H1 (cell line): ENCODE measurements at places on chromosomes 7 and 10.

- no peak for DNase-seq
These were observed 494 bp upstream of the RHBDD2 start for GRCh38 chr7:75878312-75878768.

- DNase-seq, result no peak
These were observed 68.9 kb downstream of the PTPRZ1 start for GRCh38 chr7:121941830-121942229.

DNA sequence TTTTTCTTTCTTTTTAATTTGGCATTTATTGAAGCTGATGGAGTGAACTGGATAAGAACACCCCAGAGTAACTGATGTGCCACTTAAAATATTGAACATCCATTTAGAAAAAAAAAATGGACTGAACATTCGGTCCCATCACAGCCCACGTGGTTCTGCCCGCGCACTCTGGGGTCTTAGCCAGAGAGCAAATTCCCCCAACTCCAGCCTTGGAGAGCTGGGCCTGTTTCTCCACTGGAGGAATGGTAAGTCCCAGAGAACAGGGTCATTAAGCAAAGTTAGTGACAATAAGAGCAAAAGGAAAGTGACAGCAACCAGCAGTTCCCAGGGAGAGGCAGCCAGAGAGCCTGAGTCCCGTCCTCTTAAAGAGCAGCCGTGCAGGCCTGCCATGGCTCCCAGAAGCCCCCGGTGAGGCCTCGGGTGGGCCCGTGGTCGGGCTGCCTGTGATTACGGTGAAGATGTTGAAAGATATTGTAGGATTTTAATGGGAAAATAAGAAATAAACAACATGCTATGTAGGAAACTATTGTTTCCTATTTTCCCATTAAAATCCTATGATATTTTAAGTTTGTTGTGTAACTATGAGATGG, 487.9 kb upstream of the MKI67 start:
- DNase-seq, result no peak

DNA sequence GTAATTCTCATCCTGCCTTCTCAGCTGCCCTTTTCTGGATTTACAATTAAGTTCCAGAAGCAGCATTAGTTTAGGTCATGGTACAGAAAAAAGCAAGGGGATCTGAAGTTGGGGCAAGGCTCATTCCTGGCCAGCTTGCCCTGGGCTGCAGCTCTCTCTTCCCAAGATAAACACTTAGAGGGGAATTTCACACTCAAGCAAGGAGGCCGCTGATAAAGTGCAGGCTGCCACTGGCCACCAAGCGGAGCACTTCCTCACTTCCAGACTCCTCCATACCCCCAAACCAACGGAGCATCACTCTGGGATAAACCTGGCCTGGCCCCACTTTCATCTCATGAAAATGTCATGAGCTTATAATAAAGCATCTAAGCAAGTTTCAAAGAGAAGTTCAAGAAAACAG, 445.5 kb upstream of the MKI67 start:
- DNase-seq, result no peak

DNA sequence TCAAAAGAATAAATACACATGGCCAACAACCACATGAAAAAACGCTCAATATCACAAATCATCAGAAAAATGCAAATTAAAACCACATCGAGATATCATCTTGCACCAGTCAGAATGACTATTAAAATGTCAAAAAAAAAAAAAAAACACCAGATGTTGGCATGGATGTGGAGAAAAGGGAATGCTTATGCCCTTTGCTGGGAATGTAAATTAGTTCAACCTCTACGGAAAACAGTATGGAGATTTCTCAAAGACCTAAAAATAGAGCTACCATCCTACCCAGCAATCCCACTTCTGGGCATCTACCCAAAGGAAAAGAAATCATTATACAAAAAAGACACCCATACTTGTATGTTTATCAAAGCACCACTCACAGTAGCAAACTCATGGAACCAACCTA, 45.0 kb upstream of the DIP2C start:
- DNase-seq, result no peak

- DNase-seq, result no peak
These were observed 6.9 kb downstream of the NRBF2 start for GRCh38 chr10:63140077-63140476.

DNA sequence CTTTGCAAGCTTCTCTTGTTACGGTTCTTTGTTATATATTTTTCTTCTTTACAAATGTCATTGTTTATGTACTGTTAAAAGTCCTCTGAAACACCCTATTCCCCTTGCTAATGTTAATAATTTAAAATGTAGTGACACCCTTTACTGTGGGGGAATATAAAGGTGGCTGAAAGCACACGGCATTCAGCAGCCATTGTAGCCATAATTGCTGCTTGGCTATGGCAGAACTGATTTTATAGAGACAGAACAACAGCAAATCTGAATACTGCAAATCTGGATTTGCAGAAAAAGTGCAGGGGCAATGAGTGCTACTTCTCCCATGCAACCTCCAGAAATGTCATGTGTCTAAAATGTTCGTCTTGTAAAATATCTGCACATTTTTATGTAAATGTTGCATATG, 3.7 kb upstream of the WASL start:
- no peak for DNase-seq

- no peak for DNase-seq
These were observed 200.6 kb downstream of the GLRX3 start for GRCh38 chr10:130336617-130337304.

- no peak for DNase-seq
These were observed 17.0 kb upstream of the ECHDC3 start for GRCh38 chr10:11724938-11725776.

GRCh38 chr10:62655337-62655994, 149.1 kb upstream of the ADO start:
- no peak for DNase-seq

DNA sequence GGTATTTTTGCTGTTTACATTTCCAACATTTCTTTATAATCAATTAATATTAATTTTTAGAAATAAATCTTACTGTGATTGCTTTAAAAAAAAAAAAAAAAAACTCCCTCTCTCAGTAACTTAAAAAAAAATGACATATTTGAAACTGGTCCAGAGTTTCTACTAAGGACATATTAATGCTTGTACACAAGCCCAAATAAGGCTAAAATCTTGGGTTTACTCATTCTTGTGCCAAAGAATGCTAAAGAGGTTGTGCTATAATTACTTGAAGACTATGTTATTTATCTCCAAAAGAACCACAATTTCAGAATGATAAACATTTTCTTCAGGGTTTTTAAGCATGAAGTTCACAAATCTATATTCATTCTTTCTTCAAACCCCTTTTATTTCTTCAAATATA, 39.4 kb upstream of the PHF14 start:
- DNase-seq, result no peak

DNA sequence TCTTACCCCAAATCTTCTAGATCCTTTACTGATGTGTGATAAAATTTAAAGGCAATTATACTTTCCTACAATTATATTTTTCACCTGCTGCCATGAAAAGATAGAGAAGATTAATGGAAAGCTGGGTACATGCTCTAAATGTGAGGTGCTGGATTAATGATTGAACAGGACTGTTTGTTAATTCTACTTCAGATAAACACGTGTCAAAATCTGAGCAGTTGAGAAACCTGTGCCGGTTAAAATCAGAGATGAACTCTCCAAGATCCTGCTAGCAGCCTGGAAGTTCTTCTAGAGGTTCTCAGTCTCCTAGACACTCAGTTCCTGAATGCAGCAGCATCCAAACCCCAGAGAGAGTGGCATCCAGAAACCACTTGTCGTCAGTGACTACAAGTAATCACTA, 69.2 kb downstream of the INHBA start:
- DNase-seq, result no peak

DNA sequence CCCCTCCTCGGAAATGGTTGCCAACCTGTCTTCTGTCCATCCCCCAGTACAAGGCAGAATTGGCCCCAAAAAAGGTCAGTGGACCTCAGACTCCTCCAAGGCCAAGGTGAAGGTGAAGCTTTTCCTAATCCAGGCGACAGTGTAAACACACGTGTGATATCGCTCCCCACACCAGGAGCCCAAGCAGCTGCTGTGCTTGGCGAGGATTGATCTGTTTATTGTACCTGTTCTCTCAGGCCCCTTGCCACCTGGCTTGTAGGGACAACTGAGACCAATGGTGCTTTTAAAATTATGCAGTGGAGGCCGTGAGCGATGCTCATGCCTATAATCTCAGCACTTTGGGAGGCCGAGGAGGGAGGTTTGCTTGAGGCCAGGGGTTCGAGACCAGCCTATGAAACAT, 66.1 kb upstream of the GTF2IRD1 start:
- no peak for DNase-seq

DNA sequence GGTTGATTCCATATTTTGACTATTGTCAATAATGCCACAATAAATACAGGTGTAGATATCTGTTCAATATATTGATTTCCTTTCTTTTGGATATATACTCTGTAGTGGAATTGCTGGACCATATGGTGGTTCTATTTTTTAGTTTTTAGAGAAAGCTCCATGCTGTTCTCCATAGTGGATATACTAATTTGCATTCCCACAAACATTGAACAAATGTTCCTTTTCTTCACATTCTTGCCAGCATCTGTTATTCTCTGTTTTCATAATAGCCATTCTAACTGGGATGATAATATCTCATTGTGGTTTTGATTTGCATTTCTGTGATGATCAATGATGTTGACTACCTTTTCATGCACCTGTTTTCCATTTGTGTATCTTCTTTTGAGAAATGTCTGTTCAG, 973.7 kb downstream of the REEP3 start:
- DNase-seq, result no peak

GRCh38 chr7:96136600-96137239, 185.2 kb downstream of the SLC25A13 start:
- no peak for DNase-seq

DNA sequence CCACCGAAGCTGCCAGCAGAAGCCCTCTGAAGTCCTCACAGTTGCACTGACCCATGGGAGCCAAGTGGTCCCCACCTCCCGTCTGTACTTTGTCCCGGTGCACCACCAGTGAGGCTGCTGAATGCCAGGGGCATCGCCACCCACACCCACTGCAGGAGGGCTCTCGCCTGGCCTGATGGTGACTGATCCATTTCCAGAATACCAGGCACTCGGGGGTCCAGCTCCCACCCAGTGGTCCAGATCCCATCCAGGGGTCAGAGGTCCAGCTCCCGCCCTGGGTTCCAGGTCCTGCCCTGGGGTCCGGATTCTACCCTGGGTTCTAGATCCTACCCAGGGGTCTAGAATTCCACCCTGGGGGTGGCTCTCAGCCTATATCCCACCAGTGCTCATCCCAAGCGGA, 9.1 kb upstream of the JAKMIP3 start:
- DNase-seq, result no peak

GRCh38 chr10:689452-690371, at the start of gene DIP2C:
Gene DIP2C, minus strand, starts transcription at chr10:689668. Its CDS starts 90 bp downstream, at chr10:689578.
- no peak for DNase-seq

GRCh38 chr7:47818796-47819606, 129.3 kb downstream of the PKD1L1 start:
- DNase-seq, result no peak

DNA sequence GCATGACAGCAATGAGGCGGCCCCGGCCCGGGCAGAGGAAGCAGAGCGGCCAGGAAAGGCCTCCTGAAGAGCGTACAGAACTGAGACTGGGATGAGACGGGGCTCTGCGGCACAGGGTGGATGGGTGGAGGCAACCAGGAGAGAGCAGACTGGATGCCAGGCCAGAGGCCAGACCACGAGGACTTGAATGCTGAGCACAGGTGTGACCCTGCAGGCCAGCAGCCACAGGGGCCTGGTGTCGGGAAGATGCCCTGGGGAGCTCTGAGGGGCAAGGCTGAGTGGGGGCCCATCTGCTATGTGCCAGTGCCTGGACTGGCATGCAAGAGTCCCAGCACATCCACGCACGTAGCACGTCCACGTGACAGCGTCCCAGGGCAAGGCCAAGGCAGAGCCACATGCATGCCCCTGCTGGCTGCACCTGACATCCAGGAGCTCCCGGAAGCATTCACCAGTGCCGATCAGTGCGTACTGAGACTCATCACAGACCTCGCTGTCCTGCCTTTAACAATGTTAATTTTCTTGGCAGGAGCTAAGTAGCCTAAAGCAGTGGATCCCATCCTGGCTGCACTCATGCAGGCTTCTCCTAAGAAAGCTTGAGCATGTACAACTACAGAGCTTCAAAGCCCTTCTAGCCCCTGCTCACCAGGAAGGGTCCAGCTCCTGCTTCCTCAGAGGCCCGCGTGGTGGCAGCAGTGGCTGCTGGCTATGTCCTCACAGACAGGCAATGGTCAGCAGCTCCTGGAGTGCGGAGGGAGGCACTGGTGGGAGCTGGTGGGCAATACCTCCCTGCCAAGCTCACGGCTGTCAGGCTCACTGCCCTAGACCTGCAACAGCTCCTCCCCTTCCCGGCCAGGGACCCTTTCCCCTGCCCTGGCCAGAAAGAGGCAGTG, 18.0 kb downstream of the GRID1 start:
- no peak for DNase-seq

DNA sequence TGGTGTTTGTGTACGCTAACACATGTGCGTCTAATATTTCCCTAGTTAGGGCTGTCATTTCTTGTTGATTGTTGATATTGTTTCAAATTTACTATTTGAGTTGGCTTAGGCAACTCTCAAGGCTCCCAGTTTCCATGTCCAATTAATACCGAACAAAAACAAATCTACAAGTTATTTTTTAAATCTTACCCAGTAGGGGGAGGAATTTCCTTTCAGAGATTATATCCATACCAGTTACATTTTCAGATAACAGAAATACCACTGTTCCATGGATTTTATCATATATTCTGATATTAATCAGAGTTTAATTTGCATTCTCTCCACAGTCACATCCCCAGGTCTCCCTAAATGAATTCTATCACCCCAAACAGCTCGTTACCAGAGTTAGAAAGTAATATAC, 7.2 kb upstream of the AKR1B10 start:
- DNase-seq, result no peak

DNA sequence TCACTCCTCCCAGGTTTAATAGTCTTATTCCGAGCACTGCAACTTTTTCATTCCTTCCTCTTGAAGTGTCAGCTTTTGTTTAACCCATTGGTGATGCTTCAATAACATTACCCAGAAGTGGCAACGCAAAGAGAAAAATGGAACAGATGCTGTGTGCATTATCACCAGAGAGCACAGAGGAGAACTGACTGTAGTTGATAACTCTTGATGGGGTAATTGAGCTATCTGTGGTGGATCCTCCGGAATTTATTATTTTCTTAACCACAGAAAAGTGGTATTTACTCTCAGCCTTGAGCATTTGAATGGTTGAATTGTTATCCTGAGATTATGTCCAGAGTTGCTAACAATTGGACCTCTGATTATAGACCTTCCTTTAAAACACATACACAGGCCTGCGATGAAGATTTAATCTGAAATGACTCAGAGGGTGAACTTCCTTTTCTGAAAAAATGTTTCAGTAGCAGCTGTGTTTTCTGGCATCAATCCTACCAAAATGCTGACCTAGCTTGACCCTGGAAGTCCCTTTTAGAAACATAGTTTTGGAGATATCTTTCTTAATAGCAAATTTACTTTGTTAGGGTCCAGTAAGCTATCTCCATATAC, 1584.4 kb upstream of the LRRTM3 start:
- DNase-seq, result no peak
